ENCODE measurements at places on chromosomes 1 and 21. TPM values are rescaled to one million over a fixed set of nuclear protein-coding genes. Genes with fewer than 3 reads are reported as not detected.

- no peak for DNase-seq
Observed at GRCh38 chr1:74652711-74653139, 20.9 kb downstream of the ERICH3 start.

TRIM63 gene
- total RNA-seq = 212 TPM

- no peak for DNase-seq
Observed at GRCh38 chr1:92837062-92837461, 5.2 kb downstream of the RPL5 start.

DNA sequence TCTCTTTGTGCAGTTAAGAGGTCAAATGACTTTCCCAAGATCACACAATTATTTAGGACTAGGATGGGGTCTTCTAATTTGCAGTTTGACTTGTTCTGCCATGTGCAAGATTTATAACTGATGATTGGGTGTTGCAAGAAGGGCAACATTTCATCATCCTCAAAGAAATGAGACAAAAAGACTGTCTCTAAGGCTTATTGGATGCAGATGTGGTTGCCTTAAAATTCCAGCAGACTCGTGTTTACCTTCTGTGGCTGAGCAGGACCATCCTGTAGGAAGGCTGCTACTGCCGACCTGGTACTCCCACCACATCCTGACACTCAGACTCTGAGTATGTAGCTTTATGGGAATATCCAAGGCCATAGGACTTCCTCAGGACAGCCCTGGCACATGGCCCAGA lies 99.9 kb upstream of the SGIP1 start:
- DNase-seq = no peak

SMIM34 gene
- total RNA-seq = not detected

DNA sequence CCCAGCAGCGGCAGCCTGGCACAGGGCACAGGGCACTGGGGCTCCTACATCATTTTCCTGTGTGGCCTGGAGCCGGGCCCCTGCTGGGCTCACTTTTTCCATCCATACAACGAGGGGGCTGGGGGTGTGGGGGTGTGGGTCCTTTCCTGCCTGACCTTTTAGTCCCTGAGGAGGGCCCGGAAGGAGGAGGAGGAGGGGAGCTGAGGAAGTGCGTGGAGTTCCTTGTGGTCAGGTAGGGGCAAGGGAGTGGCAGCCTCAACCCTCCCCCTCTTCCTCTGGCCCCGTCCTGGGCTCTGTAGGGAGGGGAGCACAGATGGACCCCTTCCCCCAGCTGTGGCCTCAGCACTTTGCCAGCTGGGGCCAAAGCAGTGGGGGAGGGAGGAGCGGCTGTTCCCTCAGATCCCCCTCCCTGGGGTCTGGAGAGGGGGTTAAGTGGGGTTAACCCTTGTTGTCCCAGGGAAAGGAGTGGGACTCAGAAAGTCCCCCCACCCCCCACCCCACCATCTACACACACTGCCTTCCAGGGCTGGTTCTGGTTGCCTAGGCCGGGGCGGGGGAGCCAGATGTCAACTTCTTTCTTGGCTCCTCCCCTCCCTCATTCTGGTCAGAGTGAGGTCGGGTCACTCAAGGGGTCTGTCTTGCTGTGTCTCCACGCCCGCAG lies 5.7 kb downstream of the NTRK1 start:
- peak; percentile 34 for DNase-seq

SVBP gene
- total RNA-seq = 15.3 TPM

FCRL5 gene
- not detected for total RNA-seq

GBP4 gene
- total RNA-seq = 5.9 TPM

DNA sequence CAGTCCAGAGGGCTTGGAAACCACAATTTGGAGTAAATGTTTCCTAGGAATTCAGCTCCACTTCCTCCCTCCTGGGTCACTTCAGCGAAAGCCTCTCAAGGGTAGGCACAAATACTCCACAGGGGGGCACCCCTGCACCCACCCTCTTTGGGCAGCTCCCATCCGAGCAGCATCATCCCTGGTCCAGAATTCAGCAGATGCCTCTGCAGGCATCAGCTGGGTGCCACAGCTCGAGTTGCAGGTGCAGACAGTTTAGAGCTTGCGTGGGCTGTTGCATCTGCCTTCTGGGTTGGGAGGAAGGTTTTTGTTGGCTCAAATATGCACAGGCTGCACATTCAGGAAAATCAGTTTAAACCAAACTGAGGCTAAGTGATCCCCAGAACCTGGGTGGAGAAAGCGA lies 25.0 kb downstream of the KANK4 start:
- no peak for DNase-seq

DNA sequence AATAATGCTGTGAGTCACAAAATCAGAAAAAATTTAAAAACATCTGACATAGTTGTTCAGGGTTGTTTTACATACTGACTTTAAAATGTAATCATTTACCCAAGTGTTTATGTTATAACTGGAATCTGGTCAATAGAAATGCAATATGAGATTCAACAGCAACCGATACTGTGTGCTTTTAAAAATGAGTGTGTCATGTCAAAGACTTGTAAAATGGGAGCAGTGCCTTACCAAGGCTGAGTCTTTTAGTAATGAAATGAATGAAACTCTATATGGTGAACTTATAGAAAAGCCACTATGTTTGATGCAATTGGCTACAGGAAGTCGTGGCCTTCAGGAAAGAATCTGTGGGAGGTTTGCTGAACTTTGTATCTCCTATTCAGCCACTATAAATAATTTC lies 570.2 kb downstream of the DPYD start:
- no peak for DNase-seq

BSND gene
- total RNA-seq = not detected

GRCh38 chr1:172236958-172237357 lies 183.5 kb upstream of the C1orf105 start:
- DNase-seq = no peak

DNA sequence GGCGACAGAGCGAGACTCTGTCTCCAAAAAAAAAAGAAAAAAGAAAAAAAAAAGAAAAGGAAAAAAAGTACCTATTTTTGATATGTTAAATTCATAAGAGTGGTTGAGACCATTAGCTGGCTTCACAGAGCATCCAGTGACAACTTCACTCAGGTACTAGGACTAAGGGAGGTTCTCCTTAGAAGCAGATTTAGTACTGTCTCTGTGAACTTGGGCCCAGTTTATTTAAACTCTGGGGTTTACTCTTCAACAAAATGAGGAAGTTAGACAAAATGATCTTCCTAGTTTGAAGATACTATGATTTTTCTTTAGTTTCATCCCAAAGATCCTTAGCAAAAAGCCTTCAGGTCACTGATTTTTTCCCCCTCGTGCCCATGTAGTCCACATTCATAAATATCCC lies 21.2 kb downstream of the MACO1 start:
- DNase-seq = no peak

GRCh38 chr1:229625071-229625914 lies 629 bp downstream of the TAF5L start:
- peak; percentile 76 for DNase-seq

DNA sequence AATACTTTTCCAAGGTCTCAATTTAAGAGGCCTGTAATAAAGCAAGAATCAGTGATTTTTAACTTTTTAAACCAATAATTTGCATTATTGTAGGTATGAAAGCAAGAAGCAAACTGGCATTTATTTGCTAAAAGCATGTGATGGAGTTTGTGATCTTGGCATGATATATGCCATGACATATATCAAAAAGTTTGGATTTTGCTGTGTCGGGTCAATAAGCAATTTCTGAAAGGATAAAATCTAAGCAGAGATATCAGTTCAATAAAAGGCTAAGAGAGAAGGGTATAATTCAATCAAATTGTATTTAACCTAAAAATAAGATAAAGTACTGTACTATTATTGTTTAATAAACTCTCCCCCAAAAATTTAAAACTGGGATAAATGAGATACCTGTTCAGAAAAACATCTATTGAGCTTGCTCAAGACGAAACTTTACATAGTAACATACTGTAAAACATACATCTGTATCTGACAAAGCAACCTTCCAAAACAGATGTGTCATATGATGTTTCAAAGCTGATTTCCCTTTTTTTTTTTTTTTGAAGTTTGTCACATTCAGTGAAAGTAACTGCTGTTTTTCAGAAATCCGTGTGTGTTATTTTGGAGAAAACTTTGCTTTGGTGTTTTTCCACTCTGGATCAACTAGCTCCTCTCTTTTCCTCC lies 74.5 kb downstream of the TGFBR3 start:
- no peak for DNase-seq

DNA sequence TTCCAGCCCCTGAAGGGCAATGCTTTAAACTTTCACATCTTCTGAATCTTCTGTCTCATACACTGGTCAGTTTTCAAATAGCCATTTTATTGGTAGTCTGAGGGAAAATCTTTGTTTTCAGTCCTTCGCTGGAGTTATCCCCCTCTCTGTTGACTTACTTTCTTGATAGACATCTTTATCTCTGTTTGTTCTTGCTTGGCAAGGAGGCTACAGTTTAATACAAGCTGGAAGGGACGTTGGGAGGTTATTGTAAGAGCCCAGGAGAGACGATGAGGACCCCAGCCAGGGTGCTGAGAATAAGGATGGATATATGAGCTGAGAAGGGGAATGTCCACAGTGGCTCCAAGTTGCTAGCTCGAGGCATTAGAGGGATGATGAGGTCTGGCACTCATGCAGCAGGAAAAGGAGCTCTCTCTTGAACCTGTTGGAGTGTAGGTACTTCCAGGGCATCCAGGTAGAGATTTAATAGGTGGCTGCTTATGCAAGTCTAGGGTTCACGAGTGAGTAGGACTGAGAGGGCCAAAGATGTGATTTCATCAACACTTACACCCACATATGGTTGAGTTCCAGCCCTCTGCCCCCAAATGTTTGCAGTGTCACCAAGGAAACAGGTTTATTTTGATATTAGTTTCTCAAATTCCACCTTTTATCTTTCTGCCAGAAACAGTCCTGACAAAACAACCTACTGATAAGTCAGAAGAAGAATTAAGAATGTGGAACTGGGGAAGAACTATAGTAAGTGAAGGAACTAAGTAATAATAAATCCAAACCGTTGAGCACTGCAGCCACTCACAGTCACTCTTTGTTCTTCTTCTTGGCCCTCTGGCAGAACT lies 237.3 kb upstream of the PROX1 start:
- no peak for DNase-seq

DNA sequence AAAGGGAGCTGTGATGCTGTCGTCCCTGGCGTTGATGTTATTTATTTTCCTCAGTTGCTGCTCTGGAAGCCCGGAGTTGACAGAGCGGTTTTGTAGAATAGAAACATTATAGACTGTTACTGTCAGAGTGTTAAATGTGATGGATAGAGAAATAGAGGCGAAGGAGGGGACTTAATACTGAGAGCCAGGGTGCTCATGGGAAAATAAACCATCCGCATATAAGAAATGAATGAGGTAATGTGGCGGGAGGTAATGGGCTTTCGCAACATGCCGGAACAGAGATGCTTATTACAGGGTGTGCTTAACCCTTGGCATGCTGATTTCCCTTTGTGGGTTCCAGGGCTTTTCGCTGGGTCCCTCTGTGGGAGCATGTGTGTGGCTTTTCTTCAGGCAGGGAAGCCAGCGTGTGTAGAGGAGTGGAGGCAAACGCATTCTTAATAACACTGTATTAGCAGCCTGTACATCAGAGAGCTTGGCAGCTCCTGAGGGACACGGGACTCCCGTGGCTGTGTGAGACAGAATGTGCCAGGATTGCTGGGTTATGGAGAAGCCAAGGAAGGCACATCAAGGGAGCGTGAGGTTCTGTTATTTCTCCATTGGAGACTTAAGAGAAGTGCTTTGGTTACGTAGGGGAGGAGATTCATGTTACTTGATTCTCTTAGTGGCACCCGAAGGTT lies 141.0 kb downstream of the PBX1 start:
- DNase-seq = no peak

- no peak for DNase-seq
Observed at GRCh38 chr1:220990427-220991339, 111.4 kb downstream of the HLX start.

DNA sequence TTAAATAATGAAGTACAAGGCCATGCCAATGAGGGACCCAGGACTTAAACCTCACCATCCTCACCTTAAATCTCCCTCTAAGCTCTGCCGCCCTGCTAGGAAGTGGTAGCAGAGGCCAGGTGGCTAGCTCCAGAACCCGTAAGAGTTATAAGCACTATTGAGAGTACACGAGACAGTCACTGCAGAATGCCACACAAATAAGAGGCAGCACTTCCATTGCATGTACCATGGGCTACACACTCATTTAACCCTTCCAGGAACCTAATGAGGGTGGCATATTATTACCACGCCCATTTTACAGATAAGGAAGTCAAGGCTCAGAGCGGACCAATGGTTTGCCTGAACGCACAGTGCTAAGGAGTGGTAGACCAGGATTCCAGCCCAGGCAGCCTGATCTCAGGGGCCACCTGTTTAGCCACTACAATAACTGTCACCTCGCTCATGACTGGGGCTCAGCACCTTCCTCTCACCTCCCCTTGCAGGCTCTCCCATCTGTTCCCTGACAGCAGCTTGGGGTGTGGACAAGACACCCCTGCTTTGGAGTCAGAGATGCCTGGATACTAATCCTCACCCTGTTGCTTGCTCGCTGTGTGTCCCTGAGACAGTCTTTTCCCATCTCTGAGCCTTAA lies 54.8 kb upstream of the ID3 start:
- no peak for DNase-seq

DNA sequence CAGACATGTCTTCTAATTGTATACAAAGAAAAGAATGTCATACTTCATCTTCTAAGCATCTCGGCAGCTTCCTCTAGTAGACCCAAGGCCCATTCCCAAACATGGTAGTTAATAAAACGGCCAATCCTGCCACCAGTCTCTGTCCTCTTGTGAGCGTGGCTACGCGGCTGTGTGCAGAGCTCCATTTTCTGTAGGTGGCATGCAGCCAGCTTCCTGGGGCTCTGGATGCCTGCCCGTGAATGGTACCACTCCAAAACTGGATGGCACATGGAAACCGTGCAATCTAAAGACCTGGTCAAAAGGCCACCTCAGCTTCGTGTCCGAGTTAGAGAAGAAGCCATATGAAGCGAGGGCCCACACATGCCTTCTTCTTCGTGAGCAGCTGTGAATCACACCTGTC lies 110.7 kb downstream of the SIPA1L2 start:
- no peak for DNase-seq

- no peak for DNase-seq
Observed at GRCh38 chr1:184389446-184389845, 2.6 kb downstream of the C1orf21 start.

DNA sequence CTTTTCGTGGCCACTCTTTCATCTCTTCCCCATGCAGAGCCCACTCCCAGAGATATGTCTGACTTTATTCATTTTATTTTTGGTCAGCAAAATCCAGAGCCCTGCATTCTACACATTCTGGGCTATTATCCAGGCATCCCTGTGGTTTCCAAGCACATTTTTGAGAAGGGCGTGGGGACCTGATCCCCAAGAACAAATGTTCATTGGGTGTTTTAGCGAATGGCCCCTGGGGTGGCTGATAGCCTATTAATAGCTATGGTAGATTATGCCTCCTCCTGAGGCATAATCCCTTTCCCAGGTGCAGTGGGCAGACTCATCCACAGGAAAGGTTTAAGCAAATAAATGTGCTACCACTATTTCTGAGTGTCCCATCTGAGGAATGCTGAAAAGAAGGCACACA lies 511.8 kb upstream of the USP24 start:
- no peak for DNase-seq

GRCh38 chr1:214389734-214390133 lies 108.8 kb downstream of the SMYD2 start:
- no peak for DNase-seq

IL6R gene
- 13.1 TPM for total RNA-seq

S100A3 gene
- total RNA-seq = 0.49 TPM

All from Right ventricle myocardium inferior (tissue), 1 donor.